T-helper 2 cell (primary cell): ENCODE measurements at places on chromosomes 3 and 15.

DNA sequence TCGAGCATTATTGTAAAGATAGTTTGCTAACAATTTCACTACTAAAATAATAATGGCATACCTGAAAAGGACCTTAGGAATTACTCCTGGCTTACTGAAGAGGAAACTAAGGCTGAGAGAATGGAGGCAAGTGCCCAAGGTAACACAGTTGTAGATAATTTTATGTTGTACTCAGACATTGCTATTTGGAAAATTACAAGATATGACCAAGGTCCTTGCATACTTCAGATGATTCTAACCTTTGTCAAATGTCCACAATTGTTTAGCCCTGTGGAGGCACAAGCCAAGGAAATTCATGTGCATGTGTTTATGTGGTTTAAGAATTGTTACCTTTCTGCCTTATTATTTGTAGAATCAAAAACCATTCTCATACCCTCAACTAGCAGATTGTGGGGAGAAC, 105.7 kb downstream of the TUSC7 start:
- no peak for DNase-seq

GRCh38 chr3:64353226-64353625, 128.0 kb upstream of the PRICKLE2 start:
- no peak for DNase-seq

- no peak for DNase-seq
Observed at GRCh38 chr15:101583284-101583683, 68.9 kb downstream of the TM2D3 start.

- DNase-seq = no peak
Observed at GRCh38 chr15:63288778-63289378, 11.5 kb downstream of the APH1B start.

GRCh38 chr3:190444576-190445145, 5.0 kb downstream of the TMEM207 start:
- no peak for DNase-seq

DNA sequence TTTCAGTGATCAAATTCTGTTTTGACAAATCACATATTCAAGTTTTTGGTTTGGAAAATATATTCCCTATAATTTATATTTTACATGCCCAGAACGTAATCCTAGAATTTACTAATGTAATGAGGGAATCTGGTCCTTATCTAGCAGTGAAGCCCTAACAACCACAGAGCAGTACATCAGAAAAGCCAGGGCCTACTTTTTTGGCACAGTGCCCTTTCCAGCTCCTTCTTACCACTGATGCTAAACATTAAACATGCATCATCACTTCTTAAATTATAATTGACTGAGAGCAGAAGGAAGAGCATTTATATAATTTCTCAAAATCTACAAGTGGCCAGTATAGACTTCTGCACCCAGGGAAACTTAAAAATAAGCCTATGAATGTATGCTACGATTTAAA, 66.7 kb downstream of the FBXL22 start:
- DNase-seq = no peak

DNA sequence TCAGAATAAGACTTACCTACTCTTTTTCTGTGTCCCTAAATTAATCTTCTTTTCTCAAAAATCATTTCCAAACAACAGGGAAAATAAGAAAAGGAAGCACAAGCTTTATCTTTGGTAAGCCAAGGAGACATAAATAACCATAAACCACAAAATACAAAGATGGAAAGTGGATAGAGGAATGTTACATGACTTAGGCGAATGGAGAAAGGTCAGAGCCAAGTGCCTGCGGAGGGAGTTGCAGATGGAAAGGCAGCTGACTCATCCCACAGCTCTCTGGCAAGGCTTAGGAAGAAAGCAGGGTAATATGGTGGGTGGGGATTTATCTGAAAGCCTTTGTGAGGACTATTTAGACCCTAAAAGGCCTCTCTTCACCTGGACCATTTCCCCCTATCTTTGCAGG, 72.8 kb downstream of the GALK2 start:
- DNase-seq = no peak

GRCh38 chr15:78685159-78685921, 44.3 kb upstream of the CHRNB4 start:
- DNase-seq = no peak

GRCh38 chr3:105930733-105931132, 61.9 kb upstream of the CBLB start:
- no peak for DNase-seq

- DNase-seq = no peak
Observed at GRCh38 chr15:60116456-60117089, 112.5 kb downstream of the FOXB1 start.
